ENCODE measurements at places on chromosomes 13 and 19. TPM values are rescaled to one million over a fixed set of nuclear protein-coding genes. Genes with fewer than 3 reads are reported as not detected.

DACT3 gene
- 0.75 TPM for total RNA-seq

PABPC3 gene
- total RNA-seq, result 0.35 TPM

ENOX1 gene
- not detected for total RNA-seq

FFAR3 gene
- not detected for total RNA-seq

SLC10A2 gene
- not detected for total RNA-seq

CRX gene
- total RNA-seq, result not detected

KLK7 gene
- not detected for total RNA-seq

C13orf42 gene
- not detected for total RNA-seq

ERICH4 gene
- total RNA-seq, result not detected

KCNK6 gene
- 3.2 TPM for total RNA-seq

DNA sequence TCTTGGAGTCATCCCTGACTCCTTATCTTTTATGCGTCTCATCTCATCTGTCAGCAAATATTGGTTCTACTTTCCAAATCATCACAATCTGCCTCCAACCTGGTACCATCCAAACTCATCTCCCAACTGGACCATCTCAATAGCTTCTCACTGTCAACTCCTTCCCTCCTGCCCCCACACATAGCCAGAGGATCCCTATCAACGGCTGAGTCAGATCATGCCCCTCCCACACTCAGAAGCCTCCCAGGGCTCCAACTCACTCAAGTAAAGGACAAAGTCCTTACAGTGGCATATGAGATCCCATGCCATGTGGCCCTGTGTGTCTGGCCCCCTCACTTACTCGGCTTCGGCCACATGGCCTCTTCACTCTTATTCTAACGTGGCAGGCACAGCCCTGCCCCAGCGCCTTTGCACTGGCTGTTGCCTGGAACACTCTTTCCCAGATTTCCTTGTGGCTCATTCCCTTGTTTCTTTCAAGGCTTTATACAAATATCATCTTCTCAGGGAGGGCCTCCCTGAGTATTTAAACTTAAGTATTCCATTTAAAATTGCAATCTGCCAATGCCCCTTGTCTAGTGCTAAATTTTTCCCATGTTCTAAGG, 4.3 kb downstream of the SPRED3 start:
- peaks cover 38% of the 10 kb centered on the region for H3K27me3 ChIP-seq
- H3K36me3 ChIP-seq, result no peaks in the 10 kb centered on the region
- DNase-seq, result no peak
- H3K27ac ChIP-seq, result no peak overlapping the region
- no peak overlapping the region for H3K4me3 ChIP-seq
- H3K4me1 ChIP-seq, result peaks cover 26% of the 10 kb centered on the region

DNA sequence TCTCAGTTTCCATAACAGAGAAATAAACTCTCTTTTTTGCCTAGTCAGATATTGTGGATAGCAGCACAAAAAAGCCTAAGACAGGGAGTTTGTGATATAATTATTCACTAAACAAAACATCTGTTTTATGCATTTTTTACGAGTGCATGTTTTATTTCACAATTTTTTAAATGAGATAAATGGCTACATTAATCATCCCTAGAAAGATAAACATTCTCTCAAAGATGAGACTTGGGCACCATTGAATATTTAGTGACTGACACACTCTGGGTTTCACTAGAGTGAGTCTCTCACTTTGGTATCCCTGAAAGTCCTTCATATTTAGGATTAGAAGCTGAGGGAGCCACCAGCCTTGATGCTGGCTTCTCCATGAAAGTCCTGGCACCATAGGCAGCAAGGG, 74.3 kb upstream of the LRCH1 start:
- peaks cover 1% of the 10 kb centered on the region for H3K36me3 ChIP-seq
- DNase-seq, result no peak
- no peak overlapping the region for H3K4me3 ChIP-seq
- H3K27ac ChIP-seq, result no peak overlapping the region
- H3K4me1 ChIP-seq, result no peaks in the 10 kb centered on the region
- peaks cover 5% of the 10 kb centered on the region for H3K27me3 ChIP-seq

DNA sequence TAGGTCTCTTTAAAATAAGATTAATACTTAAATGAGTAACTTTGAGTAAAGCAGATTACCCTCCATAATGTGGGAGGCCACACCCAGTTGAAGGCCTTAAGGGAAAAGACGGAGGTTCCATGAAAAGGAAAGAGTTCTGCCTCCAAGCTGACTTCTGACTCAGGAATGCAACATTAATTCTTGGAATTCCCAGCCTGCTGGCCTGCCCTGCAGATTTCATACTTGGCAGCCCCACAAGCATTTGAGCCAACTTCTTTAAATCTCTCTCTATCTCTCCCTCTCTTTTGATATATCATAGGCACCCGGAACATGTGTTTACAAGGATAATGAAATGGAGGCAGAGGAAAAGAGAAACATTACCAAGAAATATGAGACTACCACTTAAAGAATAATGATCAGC, 902.3 kb upstream of the MIR17HG start:
- no peak for DNase-seq
- no peak overlapping the region for H3K27ac ChIP-seq
- no peaks in the 10 kb centered on the region for H3K4me1 ChIP-seq
- no peaks in the 10 kb centered on the region for H3K36me3 ChIP-seq
- no peak overlapping the region for H3K4me3 ChIP-seq
- H3K27me3 ChIP-seq, result no peaks in the 10 kb centered on the region

DNA sequence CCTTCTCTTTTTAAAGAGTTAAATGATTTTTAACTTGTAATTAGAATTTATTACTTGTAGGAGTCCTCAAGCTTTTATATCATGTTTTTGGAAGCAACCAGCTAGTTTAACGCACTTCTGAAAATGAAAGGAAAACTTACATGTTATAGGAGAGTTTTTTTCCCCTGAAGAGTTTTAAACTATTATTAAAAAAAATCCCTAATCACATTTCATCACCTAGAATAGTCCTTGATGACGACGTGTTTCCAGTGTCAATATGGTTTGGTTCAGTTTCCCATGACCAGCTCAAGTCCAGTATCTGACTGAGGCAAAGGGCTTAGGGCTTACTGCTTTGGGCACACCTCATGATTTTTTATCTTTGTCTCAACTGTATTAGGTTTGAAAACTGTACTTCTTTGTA, 36.0 kb downstream of the URI1 start:
- peaks cover 43% of the 10 kb centered on the region for H3K4me1 ChIP-seq
- no peak overlapping the region for H3K4me3 ChIP-seq
- H3K27ac ChIP-seq, result no peak overlapping the region
- H3K27me3 ChIP-seq, result no peaks in the 10 kb centered on the region

- H3K4me1 ChIP-seq, result peaks cover 55% of the 10 kb centered on the region
- no peak overlapping the region for H3K4me3 ChIP-seq
- DNase-seq, result no peak
- no peaks in the 10 kb centered on the region for H3K27me3 ChIP-seq
- H3K36me3 ChIP-seq, result peaks cover 37% of the 10 kb centered on the region
Observed at GRCh38 chr19:3513229-3514140, 7.4 kb downstream of the FZR1 start.

DNA sequence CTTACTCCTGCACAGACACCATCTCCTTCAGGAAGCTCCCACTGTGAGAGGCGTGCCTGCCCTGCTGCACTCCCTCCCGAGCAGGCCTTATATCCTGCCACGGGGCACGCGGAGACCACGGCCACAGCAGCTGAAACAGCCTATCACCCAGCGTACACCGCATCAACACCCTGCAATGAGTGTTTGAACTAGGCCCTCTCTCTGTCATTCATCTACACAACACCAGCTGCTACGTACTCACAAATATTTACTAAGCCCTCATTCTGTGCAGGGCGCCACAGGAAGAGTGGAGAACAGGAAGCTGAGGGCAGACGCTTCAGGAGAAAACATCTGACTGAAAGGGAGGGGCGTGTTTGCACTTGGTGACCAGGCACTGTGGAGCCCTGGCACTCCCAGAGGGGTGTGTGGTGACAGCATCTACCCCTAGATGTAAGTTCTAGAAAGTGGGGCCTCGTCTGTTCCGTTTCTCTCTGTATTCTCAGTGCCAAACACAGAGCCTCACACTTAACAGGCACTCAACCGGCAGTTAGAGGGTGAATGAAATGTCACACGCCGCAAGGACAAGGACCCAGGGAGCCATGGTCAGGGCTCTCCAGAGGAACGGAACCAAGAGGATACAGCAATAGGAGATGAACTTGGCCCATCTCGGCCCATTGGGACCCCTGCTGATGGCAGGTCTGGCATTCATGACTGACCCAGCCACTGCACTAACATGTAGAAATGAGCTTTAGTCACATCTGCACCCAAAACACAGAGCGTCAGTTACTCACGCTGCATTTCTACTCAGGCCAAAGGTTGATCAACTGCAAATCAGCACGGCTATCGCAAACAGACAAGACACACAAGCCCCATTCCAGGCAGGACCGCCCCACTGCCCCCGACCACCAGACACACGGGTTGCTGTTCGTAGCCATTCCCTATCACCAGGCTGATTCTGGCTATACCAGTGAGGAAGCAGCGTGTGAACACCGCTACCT, 15.7 kb downstream of the RANBP3 start:
- peaks cover 30% of the 10 kb centered on the region for H3K36me3 ChIP-seq
- H3K4me1 ChIP-seq, result peaks cover 73% of the 10 kb centered on the region
- no peaks in the 10 kb centered on the region for H3K27me3 ChIP-seq
- peak overlapping the region; percentile 53 for H3K4me3 ChIP-seq

- no peaks in the 10 kb centered on the region for H3K27me3 ChIP-seq
- H3K4me3 ChIP-seq, result peak within 1 kb of the TSS; percentile 63
- peak within 1 kb of the TSS; percentile 56 for H3K27ac ChIP-seq
Observed at GRCh38 chr19:2015608-2015950, at the start of gene BTBD2. TSS of gene BTBD2 (minus strand) at chr19:2015714. CDS start at chr19:2015703, 11 bp downstream.

GRCh38 chr19:29201855-29202254, 11.1 kb downstream of the UQCRFS1 start:
- no peak for DNase-seq
- H3K4me1 ChIP-seq, result peaks cover 2% of the 10 kb centered on the region
- H3K36me3 ChIP-seq, result peaks cover 18% of the 10 kb centered on the region
- no peaks in the 10 kb centered on the region for H3K27me3 ChIP-seq
- no peak overlapping the region for H3K27ac ChIP-seq
- no peak overlapping the region for H3K4me3 ChIP-seq

GRCh38 chr19:9839415-9839814, 4.3 kb downstream of the PIN1 start:
- H3K36me3 ChIP-seq, result peaks cover 63% of the 10 kb centered on the region
- peaks cover 12% of the 10 kb centered on the region for H3K4me1 ChIP-seq
- H3K27ac ChIP-seq, result no peak overlapping the region
- H3K4me3 ChIP-seq, result no peak overlapping the region
- H3K27me3 ChIP-seq, result no peaks in the 10 kb centered on the region
- DNase-seq, result no peak

GRCh38 chr19:38229585-38230073, 5.6 kb upstream of the DPF1 start:
- peak; percentile 52 for DNase-seq
- no peak overlapping the region for H3K4me3 ChIP-seq
- H3K27ac ChIP-seq, result no peak overlapping the region
- H3K36me3 ChIP-seq, result no peaks in the 10 kb centered on the region

- DNase-seq, result peak; percentile 32
- peaks cover 8% of the 10 kb centered on the region for H3K36me3 ChIP-seq
- H3K27me3 ChIP-seq, result no peaks in the 10 kb centered on the region
Observed at GRCh38 chr19:4969772-4970531, 1.0 kb downstream of the KDM4B start.

DNA sequence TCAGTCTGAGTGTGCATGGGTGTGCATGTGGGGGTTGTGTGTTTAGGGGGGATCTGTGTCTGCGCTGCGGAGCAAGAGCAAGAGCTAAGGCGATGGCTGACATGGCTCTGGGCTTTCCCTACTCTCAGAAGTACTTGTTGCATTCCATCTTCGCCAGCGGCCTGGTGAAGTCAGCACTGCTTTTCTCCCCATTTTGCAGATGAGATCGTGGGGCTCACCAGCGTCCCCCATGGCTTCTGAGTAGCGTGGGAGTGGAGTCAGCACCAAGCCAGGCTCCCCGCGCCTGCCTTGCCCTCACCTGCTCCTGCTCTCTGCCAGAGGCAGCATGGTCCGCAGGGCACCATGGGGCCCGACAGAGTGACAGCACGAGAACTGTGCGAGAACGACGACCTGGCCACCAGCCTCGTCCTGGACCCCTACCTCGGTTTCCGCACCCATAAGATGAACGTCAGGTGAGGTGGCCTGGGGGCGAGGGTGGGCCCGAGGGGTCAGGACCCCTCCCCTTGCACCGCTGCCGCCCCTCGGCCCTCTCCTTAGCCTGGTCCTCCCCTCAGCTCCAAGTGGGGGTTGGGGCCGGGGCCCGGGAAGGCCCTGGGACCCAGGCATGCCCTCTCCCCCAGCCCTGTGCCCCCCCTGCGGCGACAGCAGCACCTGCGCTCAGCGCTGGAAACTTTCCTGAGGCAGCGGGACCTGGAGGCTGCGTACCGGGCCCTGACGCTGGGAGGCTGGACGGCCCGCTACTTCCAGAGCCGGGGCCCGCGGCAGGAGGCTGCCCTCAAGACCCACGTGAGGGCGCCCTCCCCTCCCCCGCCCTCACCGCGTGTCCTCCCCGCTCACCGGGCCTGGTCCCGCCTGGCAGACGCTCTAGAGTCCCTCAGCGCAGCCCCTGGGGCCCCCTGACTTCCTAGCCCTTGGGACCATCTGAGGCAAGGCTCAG, 2.2 kb downstream of the KMT5C start:
- H3K36me3 ChIP-seq, result peaks cover 7% of the 10 kb centered on the region
- no peak for DNase-seq
- no peak overlapping the region for H3K27ac ChIP-seq
- peaks cover 3% of the 10 kb centered on the region for H3K27me3 ChIP-seq

- peaks cover 44% of the 10 kb centered on the region for H3K4me1 ChIP-seq
- no peak for DNase-seq
- no peak overlapping the region for H3K4me3 ChIP-seq
- H3K36me3 ChIP-seq, result peaks cover 12% of the 10 kb centered on the region
Observed at GRCh38 chr19:38267761-38268483, 3.5 kb downstream of the SPINT2 start.

DNA sequence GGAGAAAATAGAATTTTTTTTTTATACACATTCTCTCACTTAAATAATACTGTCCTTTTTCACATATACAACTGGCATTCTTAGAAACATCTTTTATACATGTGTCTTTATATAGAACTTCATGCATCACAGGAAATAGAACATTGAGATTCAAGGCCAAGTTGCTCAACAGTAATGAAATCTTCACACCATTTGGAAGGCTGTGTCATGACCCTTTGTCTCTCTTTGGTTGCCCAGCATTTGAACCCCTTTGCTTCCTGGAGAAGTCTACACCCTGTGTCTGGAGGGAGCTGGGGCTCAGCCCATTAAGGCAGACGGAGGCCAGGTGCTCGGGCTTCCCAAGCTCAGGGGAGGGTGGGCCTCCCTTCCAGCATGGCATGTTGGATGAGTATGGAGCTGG, 41.1 kb downstream of the B3GLCT start:
- no peaks in the 10 kb centered on the region for H3K36me3 ChIP-seq
- no peaks in the 10 kb centered on the region for H3K4me1 ChIP-seq
- no peak overlapping the region for H3K27ac ChIP-seq

Data from activated B cell treated with CpG ODN at 0.5 μM for 24 hours (primary cell).